Activated CD4-positive, alpha-beta T cell treated with anti-CD3 and anti-CD28 coated beads for 36 hours (primary cell): ENCODE measurements at places on chromosomes 1 and 21.

DNA sequence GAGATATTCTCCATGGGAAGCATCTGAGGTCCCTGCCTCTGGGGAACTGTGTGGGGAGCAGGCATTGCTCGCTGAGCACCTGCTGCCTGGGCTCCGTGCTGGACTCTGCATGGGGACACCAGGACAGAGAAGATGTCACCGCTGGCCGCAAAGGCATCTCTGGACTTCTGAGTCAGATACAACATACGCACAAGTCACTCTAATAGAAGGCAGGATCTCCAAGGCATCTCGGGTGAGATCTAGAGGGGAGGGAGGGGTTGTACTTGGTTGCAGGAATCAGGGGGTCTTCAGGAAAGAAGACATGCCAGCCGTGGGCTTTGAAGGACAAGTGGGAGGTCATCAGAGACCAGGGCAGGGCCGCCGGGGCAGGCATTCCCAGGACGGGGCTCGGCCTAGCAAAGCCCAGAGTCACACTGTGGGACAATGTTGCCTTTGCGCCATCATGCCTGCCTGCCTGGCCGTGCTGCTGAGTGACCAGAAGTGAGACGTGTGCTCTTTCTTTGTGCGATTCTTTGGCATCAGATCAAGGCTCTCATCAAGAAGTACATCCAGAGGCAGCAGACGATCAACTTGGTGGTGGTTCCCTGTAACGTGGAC lies 28.3 kb downstream of the MX2 start:
- no peak for DNase-seq

DNA sequence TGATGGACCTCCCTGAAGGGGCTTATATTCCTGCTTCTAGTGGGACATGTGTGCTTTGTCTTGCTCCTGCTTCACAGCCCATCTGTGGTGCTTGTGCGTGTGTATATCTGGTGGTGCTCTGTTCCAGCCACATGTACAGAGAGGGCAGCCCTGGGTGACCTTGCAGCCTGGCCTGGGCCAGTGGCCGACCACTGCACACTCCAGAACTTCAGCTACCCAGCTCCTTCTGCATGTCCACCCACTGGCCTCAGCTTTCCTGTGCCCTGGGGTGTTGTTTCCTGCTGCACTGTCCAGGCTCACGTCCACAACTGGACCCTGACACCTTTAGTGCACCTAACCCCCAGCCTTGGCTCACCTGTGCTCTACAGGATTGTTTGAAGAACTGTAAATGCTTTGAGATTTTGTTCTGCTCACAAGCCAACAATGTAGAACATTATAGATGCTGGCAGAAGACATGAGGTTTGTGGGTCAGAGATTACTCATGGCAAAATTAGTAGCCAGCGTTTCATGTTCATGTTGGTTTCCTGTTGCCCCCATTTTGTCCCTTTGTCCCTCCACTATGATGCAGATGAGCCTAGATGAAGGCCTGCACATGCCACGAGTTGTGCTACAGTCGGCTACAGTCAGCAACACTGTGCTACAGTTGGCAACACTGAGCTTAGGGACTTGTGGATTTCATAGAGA lies 5.3 kb upstream of the S100B start:
- DNase-seq = no peak

DNA sequence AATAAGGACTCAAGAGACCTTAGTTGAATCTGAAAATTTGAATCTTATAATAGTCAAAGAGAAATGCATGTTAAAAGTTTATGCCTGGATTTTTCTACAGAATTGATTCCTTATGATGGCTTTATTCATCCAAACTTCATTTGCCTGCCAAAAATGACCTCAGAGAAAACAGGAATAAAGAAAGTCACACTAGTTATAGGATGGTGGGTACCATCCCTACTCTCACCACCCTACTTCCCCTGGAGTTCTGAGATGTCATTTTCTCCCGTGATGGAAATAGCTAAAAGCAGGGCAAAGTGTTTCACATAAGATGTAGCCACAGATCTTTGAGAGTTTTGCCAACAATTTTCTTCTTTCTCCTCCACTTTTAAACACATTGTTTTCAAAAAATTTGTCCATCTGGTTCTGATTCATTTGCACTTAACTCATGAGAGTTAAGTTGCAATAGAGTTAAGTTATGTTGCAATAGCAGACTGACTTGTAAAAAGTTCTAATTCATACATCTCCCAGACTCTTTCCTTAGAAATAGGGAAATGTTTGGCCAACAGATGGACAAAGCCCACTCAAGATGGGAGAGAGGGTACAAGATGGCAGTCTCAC lies 384.6 kb downstream of the PLPP3 start:
- DNase-seq = no peak

- DNase-seq = no peak
These were observed 59.5 kb upstream of the KDM4A start for GRCh38 chr1:43590388-43590925.

DNA sequence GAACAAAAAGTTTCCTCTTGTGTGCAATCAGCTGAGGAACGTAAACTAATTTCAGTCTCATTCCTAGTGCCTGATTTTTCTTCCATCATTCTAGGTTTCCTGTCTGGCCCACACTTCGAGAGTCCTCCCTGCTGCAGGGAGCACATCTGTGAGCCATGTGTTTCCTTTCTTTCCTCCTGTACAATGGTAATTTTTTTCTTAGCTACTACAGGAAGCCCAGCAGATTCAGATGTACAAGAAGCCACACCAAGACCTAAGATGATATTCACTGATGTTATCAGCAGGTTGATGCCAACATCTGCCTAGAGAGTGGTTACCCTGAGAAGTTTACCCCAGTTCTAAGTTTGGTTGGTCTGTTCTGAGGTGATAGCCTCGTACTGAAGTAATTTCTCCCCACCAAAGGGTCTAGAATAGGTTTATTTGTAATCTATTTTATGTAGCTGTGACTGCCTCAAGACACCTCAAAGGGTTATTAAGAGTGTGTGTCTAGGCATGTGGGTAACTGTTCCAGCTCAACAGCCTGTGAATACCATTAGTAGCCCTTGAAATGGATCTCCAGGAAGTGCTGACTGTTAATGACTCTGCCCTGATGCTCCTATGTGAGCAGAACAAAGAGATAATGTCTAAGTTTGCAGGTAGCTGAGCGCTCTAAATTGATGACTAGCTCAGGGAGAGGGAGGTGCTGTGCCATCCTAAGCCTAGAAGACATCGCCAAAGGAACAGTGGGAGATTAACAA lies 31.7 kb upstream of the CLDN14 start:
- no peak for DNase-seq

DNA sequence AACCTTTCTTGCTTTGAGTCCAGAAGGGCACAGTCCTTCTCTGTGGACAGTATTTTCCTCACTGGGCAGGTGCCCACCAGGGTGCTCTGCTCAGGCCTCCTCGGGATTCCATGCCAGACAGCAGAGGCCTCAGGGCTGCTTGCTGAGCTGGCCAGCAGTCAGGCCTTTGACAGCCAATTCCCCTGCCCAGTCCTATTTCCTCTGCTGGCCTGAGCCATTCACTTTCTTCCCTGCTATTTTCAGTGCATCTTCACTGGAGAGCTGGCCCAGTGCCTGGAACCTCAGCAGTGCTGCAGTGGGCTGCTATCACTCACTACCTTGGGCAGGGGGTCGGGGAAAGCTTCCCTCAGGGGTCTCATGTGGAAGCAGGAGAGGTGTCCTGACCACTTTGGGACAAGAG lies 33.2 kb downstream of the KCNA10 start:
- no peak for DNase-seq

DNA sequence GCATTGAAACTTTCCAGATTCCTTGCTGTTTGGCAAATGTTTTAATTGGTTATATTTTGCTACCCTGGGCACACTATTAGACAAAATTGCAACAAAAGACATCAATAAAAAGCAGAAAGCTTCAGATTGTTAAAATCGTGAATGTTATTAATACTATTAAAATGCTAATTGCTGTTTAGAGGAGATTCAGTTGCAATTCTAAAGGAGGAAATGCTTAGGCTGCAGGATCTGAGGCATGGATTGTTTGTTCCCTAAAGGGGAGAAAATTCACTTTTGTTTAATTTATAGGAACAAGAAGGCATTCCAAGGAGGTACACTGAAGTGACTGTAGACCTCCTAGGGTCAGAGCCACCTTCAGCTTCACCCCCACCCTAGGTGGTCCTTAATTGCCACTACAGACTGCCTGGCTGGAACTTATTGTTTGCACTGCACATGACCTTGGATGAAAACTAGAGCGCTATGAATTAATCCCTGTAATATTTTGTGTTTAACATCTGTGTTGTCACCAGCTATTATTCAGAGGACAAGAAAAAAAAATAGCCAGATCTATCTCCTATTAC lies 1266.9 kb upstream of the ADGRL2 start:
- DNase-seq = no peak

DNA sequence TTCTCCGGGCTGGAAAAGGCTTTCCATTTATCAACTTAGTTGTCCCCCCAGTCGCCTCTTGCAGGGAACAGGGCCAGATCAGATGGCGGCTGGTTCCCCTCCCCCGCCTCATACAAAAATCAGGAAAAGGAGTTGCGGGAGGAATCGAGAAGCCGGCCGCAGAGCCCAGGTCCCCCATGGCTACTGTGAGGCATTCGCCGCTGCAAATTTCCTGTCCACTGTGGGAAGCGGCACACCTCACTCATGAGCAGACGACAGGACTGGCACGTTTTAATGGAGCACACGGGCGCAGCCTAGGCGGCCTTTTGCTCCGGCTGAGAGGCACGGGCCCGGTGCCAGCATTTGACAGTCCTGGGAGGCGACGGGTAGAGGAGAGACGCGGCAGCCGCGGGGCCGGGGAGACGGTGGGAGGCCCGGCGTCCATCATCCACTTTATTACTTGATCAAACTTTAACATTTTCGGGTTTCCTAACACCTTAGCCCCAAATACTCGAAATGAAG lies 1.1 kb downstream of the GNG4 start:
- no peak for DNase-seq

GRCh38 chr1:117673405-117673804 lies 67.6 kb downstream of the TENT5C start:
- DNase-seq = no peak

DNA sequence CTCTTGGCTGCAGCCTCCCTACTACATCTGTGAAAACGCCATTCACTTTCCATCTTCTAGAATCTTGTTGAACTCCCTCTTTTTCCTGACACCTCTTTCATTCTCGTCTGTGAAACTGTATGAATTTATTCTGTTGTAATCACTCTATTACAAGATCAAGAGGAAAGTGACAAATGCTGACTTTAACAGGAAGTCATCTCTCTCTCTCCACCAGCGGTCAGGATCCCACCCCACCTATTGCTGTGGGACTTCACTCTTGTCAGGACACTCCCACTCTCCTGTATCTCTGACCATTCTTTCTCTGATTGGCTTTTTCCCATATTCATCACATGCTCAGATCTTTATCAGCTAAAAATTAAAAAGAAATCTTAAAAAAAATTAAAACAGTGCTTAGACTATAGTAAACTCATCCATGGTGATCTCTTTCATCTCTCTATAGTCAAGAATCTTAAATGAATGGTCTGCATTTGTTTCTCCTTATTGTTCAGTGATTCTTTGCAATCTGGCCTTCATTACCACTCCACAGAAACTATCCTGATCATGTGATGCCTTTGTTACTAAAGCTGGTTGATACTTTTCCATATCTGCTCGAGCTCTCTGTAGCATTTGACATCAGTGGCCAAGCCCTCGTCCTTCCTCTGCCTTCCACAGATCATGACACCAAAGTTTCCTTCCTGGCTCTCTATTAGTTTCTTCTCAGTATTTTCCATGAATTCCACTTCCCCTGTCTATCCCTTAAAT lies 113.6 kb downstream of the UCHL5 start:
- no peak for DNase-seq

DNA sequence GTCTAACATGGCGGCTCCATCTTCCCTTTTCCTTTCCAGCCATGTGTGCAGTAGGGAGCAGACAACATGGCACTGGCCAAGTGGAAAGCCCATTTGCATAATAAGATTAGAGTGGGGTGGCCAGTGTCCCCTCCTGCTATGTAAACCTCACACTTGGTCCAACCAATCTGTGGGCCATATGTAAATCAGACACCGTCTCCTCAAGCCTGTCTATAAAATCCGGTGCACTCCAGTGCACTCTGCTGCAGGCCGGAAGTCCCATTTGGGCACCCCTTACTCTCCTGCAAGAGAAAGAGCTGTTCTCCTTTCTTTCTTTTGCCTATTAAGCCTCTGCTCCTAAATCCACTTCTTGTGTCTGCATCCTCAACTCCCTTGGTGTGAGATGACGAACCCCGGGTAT lies 44.1 kb downstream of the OLFML3 start:
- DNase-seq = no peak

- DNase-seq = peak; percentile 11
These were observed 470.2 kb downstream of the CAMTA1 start for GRCh38 chr1:7255303-7256058.

- no peak for DNase-seq
These were observed 375.2 kb downstream of the KCNH1 start for GRCh38 chr1:210758761-210759160.

- DNase-seq = peak; percentile 77
These were observed at the start of gene IL12RB2 for GRCh38 chr1:67307251-67308060. Gene IL12RB2, plus strand, starts transcription at chr1:67307873. Its CDS starts 12,496 bp downstream, at chr1:67320369.

DNA sequence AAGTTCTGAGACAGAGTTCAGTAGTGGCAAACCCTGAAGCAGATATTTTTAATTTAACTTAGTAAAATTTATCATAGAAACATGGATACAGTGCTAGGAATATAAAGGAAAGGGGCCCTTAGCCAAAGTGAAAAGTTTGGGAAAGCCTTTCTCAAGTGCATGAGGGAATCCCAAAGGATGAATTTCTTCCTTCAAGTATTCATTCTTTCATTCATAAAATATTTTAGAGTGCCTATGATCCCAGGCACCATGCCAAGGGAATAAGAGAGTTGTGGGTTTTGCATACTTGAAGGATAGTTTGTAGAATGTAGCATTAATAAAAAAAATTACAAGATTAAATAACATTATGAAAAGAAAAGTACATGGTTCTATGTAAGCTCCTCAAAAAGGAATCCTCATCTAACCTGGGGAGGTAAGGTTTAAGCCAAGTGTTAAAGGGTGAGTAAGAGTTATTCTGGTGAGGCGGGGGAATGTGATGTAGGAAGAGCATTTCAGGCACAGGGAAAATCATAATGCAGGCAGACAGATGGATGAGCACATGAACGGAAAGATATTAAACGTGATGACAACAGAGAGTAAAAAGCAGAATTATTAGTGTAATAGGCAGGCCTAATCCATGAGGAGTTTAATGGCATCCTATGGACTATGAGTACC lies 40.4 kb upstream of the NTNG1 start:
- no peak for DNase-seq

- no peak for DNase-seq
These were observed 37.9 kb downstream of the ARID4B start for GRCh38 chr1:235289859-235290739.

DNA sequence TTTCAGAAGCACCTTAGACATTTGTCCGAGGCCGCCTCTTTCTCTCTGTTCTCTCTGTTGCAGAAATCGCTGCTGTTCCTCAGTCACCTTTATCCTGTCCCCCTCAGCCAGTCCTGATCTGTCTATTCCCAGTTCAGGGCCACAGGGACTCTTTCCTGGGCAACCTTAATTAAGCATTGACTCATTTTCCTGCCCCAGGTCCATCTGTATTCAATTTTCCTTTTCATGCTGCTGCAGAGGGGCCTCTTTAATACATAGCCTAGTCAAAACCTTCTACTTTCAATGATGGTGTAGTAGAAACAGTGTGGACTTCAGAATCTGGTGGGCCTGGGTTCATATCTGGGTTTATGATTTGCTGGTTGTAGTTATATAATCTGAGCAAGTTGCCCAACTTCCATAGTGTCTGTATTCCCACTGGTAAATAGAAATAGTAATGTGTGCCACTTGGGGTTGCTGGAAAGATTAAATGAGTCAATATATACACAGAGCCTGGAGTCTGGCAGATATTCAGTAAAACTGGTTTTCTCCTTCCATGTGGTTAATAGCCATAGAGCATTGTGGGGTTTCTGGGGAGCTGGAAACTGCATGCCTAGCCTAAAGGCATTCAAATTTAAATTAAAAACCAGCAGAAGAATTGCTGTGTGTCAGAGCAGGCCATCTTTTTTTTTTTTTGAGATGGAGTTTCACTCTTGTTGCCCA lies 4.5 kb downstream of the TRAF5 start:
- no peak for DNase-seq
